ENCODE measurements at places on chromosomes 4 and X.

- DNase-seq: no peak
Measured at GRCh38 chrX:47264483-47265173, 31.8 kb downstream of the USP11 start.

GRCh38 chr4:38582889-38583470 is 81.0 kb upstream of the KLF3 start:
- DNase-seq: no peak

- no peak for DNase-seq
Measured at GRCh38 chrX:153938226-153938786, 3.5 kb upstream of the NAA10 start.

DNA sequence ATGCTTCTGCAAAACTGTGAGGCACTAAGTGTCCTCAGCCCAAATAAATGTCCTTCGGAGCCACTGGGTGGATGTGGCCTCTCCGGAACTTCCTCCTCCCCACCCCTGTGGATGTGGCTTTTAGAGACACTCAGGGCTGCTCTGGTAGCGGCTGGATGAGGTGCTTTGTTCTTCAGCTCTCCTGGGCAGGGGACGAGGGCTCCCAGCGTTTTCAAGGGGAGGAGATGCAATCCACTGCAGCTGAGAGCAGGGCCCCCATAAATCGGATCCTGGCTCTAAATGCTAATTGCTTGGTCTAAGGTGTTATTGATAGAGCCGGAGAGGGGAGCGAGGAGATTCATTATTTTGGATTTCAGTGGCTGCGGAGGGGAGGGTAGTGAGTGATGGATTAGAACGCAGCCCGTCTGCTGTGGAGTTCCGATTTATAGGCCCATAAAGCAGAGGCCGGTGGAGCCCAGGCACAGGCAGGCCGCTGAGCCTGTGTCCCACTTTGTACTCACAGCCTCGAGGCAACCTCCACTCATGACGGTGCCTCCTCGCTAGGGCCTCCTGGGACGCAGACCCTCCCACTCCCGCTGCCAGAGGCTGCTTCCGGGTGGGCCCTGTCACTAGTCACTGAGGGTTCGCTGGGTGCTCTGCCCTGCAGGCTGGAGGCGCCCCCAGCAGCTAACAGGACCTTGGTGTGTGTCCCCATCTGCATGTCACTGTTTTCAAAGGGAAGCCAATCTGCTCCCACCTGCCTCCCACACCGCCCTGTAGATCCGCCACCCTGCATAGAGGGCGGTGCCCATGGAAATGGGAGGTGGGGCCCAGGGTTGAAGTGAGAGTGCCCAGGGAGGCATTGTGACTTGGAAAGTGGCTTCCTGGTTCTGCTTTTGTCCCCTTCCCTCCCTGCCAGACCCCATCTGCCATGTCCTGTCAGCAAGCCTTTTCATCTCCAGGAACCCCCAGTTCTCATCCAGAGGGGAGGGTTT is 135.4 kb upstream of the PSAPL1 start:
- DNase-seq: no peak

- no peak for DNase-seq
Measured at GRCh38 chr4:20017777-20018115, 234.0 kb upstream of the SLIT2 start.

- DNase-seq: no peak
Measured at GRCh38 chr4:52431869-52432268, 227.2 kb downstream of the USP46 start.

DNA sequence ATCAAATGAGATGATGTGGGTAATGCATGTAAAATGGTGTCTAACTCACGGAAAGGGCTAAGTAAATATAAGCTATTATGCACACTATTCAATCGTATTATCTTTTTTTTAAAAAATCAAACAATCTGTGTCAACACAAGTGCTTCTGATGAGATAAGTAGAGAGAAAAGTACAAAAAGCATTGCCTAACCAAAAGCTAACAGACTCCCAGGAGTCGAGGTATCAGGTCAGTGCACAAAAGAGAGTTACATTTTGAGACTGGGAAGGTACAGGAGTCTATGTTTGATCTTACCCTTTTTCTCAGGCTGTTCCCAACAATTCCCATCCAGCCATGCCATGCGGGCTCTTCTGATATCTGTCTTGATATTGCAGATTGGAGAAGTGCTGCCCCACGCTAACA is 203.3 kb upstream of the ZIC3 start:
- no peak for DNase-seq

DNA sequence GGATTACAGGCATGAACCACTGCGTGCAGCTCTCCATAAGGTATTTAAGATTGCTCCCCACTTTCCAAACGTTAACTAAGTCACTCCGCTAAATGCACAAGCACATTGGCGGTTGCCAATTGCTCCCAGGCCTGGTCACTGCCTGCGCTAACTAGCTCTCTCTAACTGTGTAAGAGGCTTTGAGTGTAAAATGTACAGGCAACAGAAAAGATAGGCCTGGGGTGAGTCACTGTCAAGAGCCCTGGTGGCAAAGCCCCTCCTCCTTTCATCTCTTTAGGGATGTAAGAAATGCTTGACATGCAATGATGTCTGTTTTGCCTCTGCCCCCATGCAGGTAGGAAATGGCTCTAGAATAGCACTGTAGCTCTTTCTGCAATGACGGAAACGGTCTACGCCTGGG is 329.7 kb upstream of the GATB start:
- DNase-seq: no peak

DNA sequence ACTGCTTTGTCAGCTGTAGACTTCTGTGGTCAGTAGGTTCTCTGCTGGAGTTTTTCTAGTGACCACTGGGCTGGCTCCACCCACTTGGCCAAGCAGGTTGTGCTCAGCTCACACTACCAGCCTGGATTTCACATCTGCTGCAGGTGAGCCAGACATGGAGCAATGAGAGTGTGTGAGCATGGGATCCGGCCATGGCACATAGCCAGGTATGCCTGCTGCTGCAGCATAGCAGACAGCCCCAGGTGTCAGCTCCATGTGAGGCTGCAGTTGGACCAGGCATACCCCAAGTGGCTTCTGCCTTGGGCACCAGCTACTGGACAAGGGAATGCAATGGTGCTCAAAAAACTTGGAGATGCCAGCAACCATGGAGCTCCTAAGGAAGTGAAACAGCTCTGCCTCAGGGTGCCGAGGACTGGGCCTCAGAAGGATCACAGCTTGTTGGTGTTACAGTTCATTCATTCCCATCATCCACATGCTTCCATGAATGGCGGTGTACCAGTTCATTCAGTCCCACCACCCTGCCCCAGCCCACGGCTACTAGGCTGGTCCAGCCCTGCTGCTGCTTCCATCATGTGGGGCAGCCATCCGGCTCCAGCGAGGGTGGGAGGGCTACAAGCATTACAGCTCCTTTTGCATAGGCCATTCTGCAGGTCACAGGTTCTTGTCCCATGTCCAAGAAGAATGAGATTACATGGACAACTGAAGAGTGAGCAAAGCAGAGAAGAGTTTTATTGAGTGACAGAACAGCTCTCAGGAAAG is 389.1 kb upstream of the PCDH7 start:
- DNase-seq: no peak

DNA sequence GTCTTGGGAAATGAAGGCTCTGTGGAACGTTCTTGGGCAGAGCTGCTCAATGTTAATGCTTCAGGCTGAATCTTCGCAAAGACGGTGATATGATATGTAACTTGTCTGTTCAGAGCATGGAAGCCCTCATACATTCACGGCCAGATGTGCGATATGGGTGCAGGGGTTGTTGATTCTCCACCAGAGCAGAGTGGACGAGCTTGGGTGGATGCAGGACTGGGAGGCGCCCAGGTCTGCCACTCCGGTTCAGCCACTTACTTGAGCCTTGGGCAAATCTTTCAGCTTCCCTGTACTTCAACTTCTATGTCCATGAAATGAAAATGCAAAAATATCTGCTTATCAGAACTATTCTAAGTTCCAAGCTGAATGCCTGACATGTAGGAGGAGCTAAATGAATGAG is 47.4 kb upstream of the MND1 start:
- no peak for DNase-seq

- DNase-seq: no peak
Measured at GRCh38 chr4:24680746-24681448, 96.5 kb upstream of the DHX15 start.

DNA sequence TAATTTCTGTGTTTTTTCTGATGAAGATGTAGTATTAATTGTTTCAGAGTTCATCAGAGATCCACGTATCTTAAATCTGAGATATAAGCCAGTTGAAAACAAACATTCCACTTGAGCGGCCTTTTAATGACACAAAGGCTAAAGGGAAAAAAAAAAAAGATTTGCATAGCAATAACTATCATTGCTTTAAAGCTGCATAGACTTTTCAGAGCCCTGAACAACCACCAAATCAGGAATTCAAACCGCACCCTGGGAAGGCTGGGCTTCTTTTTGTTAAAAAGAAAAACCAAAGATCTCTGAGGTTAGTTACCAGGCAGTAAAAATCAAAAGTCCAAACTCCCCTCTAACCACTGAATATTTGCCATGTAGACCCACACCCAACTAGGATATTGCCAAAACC is 206.0 kb downstream of the HHIP start:
- DNase-seq: no peak

Measured in stimulated activated naive CD4-positive, alpha-beta T cell treated with Interleukin-2 at 50 U/mL for 16 hours (primary cell).